ENCODE measurements at places on chromosomes 2 and 18.

GRCh38 chr2:127270663-127271062 is 23.3 kb downstream of the ERCC3 start:
- no peak for DNase-seq

GRCh38 chr2:29482348-29482747 is 367.1 kb downstream of the CLIP4 start:
- no peak for DNase-seq

DNA sequence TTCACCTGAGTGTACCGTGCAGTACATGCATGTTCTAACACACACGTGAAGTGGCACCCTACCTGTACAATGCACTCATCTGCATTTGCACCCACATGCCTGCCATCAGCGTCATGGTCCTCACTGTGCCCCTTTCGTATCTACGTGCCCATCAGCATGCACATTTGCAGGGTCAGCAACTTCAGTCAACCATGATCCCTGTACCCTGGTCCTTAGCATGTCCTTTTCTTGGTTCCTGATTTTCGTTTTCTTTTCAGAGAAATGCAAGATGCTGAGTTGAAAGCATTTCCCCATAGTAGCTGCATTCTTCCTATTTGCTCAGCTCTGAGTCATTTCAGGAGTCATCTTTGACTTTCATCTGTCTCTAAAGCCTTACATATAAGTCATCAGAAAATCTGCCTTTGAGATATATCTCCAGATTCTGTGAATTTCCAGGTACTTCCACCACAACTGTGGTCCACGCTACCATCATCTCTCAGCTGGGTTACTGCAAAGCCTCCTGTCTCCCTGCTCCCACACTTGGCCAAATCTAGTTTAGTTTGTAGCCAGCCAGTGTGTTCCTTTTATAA is 14.7 kb upstream of the PUM2 start:
- peak; percentile 61 for DNase-seq

DNA sequence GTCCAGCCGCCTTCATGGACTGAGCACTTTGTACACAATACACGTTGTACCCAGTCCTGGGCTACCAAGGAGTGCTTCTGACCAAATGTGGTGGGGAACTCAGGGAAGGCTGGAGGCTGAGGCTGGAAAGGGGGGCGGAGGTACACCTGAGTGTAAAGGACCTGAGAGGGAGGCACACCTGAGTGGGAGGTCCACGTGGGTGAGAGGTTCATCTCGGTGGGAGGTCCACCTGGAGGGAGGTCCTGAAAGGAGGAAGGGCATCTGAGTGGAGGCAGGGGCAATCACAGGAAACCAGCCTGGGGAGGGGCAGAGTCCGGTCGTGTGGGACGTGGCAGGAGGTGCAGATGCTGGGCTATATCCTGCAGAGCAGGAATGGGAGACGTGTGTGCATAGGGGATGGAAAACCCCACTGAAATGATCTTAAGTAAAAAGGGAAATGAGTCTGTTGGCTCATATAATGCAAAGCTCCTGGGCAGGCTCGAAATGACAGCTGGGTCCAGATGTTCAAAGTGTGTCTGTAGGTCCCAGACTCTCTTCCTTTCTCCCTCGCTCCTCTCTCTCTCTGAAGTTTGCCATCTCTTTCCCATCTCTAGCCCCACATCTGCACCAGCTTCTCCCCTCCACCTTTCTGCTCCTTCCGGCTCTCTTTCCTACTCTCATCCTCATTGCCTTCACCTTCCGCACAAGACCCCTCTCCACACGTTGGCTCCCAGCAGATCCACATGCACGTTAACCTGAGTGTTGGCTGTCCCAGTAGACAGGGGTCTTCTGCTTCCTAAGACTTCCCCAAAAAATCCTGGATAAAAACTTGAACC is 137.7 kb downstream of the PXDN start:
- no peak for DNase-seq

DNA sequence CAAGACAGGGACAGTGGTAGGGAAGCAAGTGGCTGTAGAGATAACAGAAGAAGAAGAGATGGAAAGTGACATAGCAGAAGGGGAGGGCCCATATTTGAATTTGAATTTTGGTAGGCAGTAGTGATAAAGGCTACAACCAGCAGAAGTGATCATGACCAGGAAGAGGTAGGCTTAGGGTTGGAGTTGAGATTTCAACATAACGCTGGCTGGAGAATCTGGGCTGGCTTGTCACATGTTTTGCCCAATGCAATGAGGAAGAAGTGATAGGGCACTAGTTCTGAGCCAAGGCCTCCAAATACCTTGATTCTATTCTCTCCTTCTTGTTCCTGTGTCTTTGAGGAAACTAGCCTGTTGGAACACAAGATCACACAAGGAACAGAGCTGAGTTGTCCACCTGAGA is 69.4 kb downstream of the SCG2 start:
- DNase-seq = no peak

- no peak for DNase-seq
Observed at GRCh38 chr2:109304242-109304641, 175.2 kb downstream of the SH3RF3 start.

DNA sequence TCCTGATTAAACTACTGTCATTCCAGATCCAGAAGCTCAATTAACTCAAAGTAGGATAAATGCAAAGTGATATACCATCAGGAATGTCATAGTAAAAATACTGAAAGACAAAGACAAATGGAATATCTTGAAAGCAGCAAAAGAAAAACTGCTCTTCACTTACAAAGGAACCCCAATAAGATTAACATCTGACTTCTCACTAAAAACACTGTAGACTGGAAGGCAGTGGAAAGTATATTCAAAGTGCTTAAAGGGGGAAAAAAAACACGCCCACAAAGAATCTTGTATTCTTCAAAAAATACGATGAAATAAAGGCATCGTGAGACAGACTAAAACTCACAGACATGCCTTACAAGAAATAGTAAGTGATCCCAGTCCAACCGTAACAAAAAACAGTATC is 195.7 kb downstream of the DOK6 start:
- DNase-seq = no peak

- DNase-seq = no peak
Observed at GRCh38 chr2:20232837-20233207, 7.9 kb upstream of the SDC1 start.
